Right ventricle myocardium superior (tissue), 1 donor: ENCODE measurements at places on chromosomes 7 and 10. TPM values are rescaled to one million over a fixed set of nuclear protein-coding genes. Genes with fewer than 3 reads are reported as not detected.

GRCh38 chr10:25557136-25557535, 376.9 kb upstream of the MYO3A start:
- DNase-seq: no peak

DNA sequence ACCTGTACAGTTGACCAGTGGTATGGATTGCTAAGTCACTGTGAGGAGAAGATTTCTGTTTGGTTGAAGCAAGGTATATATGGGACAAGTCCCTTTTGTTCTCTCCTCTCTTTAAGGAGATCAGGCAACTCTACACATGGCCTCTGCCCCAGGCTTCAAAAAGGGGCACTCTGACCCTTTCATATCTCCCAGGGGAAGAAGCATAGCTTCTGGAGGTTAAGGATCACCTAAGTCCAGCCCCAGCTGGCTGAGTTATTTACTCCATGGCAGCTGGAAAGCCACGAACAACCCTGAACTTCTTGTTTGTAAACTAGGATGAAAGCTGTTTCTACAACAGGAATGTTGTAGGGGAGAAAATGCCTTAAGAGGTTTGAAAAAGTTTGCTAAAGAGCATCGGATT, 129.2 kb upstream of the FEZF1 start:
- DNase-seq: no peak

The SLC35B4 gene
- total RNA-seq: 5.8 TPM

DNA sequence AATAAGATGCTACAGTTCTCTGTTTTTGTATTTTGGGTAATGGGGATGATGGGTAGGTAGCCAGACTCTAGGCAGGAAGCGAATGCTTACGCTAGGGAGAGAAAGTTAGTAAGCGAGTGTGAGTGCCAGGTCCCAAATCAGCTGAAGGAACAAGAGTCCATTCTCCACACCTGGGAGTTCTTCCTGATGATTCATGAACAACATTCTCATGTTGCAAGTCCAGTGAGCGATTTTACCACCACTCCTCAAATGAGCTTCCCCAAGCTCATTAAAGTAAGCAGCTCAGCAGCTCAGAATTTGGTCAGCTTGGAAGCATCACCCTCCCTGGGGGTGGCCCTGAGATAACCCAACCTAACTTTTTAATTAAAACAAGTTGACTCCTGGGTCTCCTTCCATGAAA, 27.3 kb downstream of the SH3PXD2A start:
- no peak for DNase-seq
